ENCODE measurements at places on chromosomes 11 and 22.

DNA sequence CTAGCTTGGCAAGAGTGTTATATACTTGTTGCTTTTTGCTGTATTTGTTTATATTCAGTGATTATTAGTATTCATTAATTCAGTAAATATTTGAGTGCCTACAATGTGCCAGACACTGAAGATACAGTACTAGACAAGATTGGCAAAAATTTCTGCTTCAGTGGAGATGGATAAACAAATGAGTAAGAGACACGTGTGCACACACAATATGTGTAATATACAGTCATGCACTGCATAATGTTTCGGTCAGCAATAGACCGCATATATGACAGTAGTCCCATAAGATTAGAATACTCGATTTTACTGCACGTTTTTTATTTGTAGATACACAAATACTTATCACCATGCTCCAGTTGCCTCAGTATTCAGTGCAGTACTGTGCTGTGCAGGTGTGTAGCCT lies 104.9 kb upstream of the GAL start:
- no peak for DNase-seq

GRCh38 chr22:42425337-42425988 lies 6.7 kb downstream of the NFAM1 start:
- no peak for DNase-seq

DNA sequence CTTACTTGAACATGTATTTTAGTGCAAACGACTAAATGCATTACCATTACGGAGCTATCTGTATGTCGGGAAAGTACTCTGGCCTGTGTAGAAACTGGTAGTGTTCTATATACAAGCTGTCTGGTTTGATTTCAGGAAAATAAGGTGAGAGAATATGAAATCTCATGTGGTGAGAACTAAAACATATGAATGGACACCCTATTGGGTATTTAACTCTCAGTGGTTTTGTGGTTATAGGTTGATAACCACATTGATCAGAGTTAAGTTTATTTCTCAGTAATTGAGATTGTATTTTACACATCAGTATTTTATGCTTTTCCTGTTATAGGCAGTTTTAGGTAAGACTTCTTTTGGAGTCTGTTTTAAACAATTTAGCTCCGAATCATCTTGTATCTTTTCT lies 10.4 kb downstream of the ANO5 start:
- peak; percentile 26 for DNase-seq

DNA sequence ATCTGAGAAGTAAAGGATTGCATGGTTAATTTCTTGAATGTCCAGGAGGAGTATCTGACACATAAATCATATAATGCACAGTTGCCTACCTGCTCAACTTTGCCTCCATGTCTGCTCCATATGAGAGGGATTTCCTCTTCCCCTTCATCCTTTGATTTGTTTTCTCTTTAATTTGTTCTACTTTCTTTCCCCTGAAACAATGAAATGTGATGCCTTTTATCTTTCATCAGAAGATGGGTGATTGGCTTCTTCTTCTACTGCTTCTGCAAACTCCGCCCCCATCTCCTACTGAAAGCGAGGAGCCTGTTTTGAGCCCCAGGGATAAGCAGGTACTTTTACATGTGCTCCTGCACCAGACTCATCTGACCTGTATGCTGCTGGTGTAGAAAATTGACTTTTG lies 9.9 kb upstream of the ETS1 start:
- DNase-seq = no peak

- DNase-seq = peak; percentile 55
Measured at GRCh38 chr11:68843052-68843561, 1.4 kb upstream of the CPT1A start.

DNA sequence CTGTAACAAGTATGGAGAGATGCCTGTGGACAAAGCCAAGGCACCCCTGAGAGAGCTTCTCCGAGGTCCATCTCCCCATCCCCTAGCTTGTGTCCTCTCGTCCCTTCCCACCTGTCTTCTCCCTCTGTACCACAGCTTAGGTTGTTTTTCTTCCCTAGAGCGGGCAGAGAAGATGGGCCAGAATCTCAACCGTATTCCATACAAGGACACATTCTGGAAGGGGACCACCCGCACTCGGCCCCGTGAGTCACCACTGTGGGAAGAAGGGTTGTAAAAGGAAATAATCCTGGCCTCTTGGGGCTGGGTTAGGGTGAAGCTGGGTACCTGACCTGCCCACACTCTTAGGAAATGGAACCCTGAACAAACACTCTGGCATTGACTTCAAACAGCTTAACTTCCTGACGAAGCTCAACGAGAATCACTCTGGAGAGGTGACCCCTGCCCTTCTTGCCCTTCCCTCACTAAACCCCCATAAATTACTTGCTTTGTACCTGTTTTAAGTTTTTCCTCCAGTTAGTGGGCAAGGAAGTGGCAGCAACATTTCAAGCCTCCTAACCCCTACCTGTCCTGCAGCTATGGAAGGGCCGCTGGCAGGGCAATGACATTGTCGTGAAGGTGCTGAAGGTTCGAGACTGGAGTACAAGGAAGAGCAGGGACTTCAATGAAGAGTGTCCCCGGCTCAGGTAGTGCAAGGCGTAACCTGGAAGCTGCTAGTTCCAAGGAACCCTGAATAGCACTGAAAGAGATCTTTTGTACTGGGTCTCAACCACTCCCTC lies 3.1 kb downstream of the TAF10 start:
- no peak for DNase-seq

DNA sequence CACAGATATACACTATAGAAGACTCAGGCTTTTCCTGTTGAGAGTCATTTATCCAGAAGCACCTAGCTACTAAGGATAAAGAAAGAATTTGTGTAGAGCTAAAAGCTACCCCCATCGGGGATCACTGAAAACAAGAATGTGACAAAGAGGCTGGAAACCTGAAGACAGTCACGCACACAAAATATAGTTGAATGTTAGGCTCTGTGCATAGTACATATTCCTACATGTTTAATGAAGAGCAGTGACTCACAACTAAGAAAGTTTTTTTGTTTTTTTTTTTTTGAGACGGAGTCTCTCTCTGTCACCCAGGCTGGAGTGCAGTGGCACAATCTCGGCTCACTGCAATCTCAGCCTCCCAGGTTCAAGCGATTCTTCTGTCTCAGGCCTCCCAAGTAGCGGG lies 8.4 kb downstream of the OR10V1 start:
- no peak for DNase-seq

- peak; percentile 65 for DNase-seq
Measured at GRCh38 chr22:37244922-37245722, 1.1 kb upstream of the RAC2 start.

DNA sequence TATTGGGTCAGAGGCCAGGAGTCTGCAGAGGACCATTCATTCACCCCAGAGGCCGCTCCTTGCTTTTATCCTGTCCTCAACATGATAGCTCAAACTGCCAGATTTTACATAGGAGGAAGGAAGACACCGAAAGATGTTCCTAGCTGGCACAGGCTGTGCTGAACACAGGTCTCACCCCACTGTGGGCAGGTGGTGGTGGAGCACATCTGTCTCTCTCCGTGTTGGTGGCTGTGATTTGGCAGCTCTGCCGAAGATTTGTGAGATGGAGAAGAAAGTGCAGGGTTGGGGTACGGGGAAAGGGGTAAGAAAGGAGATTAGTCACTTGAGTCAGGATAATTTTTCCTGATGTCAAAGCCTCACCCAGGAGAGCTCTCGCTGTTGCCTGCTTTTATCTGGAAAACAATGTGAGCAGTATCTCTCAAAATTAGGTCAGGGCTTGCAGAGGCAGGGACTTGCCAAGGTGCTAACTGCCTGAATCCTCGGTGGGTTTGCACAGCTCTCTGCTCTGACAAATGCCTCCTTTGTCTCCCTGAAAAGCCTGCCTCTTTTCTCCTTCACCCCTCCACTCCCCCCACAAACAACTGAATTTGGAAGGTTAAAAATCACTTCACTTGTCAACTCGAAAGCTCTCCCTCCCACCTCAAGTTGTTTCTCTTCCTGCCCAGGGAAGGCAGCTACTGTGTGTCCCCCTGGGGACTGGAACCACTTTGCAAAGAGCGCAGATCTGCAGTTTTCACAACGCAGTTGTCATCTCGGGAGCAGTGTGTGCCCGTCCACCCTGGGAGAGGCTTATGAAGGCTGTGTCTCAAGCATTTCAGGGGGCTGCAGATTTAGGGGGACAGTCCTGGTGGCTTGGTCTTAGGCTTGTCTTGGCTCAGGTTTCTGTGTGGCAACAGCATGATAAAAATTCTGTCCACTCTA lies 299.7 kb downstream of the ST3GAL4 start:
- no peak for DNase-seq

DNA sequence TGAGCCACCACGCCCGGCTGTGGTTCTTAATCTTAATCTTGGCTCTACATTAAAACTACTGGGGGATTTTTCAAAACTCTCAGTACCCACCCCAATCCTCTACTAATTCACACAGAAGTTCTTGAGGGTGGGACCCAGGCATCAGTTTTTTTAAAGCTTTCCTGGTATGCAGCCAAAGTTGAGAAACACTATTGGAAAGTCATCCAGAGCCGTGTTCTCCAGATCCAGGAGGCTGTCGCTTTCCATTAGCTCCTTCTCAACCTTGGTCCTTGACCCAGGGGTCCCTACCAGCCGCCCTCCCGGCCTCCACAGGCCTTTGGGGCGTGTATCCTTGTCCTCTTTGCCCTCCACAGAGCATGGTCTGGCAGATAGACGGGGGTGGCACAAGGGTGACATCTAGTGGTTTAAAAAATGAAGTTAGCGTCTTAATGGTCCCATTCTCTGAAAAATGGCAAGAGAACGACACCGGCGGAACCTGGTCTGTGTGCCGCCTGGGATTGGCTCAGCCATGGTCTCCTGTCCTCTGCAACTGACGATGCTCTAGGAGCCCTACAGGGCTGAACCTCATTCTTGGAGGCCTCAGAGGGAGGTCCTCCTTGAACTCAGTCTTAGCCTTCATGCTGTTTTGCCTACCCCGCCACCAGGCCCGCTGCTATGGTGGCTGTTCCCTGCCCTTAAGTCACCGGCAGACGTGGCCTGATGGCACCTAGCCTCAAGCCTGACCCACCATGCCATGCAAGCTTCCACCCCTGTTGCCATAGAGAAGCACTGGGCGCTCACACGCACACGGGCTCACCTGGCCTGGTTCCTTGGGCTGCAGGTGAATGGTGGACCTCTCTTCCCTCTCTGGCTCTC lies 152.0 kb upstream of the SYN3 start:
- DNase-seq = peak; percentile 52

Measured in GM06990 (cell line).